T-helper 2 cell (primary cell): ENCODE measurements at places on chromosomes 6 and 20.

GRCh38 chr20:48008850-48009515 lies 223.7 kb upstream of the SULF2 start:
- DNase-seq, result no peak

GRCh38 chr6:44270526-44271405 lies 516 bp downstream of the TMEM151B start:
- DNase-seq, result no peak

DNA sequence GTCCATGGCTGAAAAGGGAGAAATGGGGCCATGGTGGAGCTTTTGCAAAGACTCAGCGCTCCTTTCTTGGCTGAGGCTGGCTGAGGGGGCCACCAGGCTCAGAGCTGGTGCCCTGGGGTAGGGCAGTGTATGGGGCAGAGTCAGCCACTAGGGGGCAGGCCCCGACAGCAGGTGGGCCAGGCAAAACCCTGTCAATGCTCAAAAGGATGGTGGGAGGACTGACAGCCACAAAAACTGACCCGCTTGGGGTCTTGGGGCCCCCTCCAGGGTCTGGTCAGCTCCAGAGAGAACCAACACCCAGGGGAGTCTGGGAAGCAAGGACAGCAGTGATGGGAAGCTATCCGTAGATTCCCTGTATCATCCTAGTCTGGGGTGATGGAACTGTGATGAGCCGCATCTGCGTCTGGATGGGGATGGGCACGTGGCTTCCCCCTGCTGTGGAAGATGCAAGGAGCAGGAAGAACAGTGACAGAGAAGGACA lies 306.9 kb downstream of the DHX35 start:
- no peak for DNase-seq

GRCh38 chr6:117771403-117771802 lies 96.1 kb downstream of the NUS1 start:
- no peak for DNase-seq

DNA sequence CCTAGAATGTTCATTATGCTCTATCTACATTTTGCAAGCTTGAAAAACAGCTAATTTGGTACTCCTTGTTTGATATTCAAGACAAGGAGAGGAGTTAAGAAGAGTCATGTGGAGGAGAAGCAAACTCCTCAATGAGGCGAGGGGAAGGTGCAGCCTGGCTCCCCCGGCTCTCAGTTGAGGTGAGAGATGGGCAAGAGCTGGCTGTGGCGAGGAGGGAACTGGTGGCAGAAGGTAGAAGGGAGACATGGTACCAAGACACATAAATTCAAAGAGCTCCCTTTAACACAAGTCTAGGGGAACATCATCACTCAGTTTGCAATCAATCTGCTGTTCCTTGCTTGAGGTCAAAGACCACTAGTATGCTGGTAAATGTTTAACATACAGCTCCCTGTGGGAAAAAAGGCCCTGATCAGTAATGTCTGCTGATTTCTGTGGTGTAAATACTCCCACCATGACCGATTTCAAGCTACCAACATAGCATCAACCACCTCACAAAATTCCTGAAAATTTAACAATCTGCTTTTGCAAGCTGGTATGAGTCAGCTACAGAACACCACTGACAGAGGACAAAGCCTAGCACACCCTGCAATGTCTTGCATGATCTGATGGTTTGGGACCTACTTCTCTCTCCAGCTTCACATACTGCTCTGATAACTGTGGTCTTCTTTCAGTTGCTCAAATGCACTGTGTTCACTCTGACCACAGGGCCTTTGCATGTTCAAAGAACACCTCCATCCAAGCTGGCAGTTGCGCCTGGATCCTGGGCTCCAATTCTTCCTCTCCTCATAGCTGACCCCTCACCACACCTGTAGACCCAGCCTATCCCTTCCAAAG lies 516.3 kb upstream of the CHD6 start:
- DNase-seq, result no peak

GRCh38 chr6:114446342-114446741 lies 103.5 kb upstream of the HS3ST5 start:
- no peak for DNase-seq

GRCh38 chr6:12311106-12311505 lies 20.9 kb downstream of the EDN1 start:
- DNase-seq, result no peak

- DNase-seq, result no peak
These were observed 11.2 kb upstream of the TTK start for GRCh38 chr6:79993012-79993910.

DNA sequence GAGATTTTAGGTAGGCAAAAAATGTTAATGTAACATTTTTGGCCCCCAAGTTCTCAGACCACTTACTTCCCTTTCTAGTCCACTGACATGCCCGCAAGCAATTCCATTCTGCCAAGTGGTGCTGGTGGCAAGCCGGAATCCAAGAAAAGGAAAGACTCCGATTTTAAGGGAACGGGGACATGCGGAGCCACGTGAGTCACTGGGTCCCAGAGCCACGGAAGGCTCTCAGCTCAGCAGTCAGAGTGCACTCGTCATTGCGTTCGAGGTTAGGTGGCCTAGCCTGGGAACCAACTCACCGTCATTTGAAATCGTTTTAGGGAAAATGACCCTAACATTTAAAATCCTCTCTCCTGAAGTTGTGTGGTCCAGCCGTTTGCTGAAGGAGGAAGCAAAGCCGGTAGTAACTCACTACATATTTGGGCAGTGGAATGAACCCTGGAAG lies 711 bp upstream of the SIRT5 start:
- DNase-seq, result no peak

DNA sequence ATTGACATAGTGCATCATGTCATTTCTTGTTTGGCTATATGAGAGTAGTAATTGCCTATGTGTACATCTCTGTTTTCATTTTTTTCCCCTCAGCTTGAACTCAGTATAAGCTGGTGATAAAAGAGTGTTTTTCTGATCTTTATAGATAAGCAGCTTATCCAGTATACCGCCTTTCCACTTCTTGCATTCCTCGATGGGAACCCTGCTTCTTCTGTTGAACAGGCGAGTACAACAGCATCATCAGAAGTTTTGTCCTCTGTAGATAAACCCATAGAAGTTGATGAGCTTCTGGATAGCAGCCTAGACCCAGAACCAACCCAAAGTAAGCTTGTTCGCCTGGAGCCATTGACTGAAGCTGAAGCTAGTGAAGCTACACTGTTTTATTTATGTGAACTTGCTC lies 32.3 kb downstream of the HSF2 start:
- DNase-seq, result no peak

DNA sequence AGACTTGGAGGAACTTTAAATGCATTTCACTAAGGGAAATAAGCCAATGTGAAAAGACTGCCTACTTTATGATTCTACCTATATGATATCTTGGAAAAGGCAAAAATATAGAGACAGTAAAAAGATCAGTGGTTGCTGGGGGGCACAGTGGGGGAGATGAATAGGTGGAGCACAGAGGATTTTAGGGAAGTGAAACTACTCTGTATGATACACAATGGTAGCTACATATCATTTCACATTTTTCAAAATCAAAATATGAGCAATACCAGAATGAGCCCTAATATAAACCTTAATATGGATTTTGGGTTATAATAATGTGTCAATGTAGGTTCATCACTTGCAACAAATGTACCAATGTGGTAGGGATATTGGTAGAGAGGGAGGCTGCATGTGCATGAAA lies 161.4 kb upstream of the HTR1E start:
- DNase-seq, result no peak

DNA sequence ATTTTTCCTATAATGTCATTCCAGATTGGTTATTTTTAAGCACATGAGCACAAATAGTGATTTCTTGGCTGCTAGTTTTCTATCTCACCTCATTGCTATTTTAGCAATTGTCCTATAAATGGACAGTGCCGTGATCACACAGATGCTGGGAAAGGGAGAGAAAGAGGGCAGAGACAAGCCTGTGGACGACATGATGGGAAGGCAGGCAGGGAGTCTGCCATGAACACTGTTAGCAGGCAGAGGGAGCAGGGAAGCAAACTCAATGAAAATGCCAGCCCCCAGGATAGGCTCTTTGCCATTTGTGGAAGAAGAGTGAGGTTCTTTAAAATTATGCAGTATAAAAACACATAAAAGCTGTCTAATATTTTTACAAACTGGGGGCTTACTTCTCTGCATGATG lies 96.8 kb downstream of the ADTRP start:
- DNase-seq, result no peak

DNA sequence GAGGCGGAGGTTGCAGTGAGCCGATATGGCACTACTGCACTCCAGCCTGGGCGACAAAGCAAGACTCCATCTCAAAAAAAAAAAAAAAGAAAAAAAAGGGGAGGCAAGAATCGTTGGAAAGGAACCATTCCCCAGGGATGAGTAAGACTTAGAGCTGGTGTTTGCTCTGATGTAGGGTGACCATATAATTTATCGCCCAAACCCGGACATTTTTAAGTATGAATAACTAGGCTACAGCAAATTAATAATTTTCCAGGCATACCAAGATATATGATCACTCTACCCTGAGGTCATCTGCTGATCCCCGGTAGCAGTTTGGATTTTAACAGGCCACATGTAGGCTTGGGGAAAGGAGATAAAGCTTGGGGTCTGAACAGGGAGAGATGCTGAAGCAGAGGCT lies 260.9 kb downstream of the BTBD9 start:
- DNase-seq, result no peak

DNA sequence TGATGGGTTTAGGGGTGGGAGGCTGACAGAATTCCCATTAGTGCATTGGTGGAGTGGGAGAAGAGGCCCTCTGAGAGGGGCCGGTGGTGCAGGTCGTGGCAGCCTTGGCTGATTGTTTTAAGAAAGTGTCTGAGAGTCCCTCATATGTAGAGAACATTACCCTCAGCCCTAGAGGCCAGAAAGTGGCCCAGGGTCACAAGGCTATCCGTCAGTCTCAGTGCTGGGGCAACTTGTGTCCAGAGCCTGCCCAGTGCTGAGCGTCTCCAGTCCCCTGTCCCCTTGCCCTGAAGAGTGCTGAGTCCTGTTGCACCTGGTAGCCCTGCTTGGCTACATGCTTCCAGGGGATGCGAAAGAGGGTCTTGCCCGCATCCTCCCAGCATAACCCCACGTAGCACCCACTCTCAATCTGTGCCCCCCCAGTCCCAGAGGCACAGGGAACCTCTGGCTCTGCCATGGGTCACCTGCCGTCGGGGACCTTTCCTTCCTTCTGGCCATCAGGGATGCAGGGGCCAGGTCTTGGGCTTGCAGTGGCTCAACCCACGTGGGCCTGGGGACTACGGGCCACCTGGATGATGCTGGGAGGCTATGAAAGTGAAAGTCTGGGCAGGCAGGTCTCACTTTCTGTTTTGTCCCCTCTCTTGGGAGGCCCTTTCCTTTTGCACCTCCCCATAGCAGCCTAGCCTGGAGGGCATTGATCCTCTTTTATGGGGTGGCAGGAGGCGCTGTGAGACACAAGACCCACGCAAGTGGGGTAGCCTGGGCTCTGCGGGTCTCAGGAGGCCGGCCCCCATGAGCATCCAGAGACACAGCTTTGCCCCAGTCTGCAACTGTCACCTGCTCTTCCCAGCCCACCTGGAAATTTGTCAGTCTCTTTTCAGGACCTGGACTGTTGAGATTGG lies 12.2 kb downstream of the DUSP15 start:
- no peak for DNase-seq

- DNase-seq, result no peak
These were observed 112.4 kb downstream of the TAF4 start for GRCh38 chr20:61953037-61954021.

- DNase-seq, result no peak
These were observed 253.0 kb downstream of the RFPL4B start for GRCh38 chr6:112600168-112600567.

DNA sequence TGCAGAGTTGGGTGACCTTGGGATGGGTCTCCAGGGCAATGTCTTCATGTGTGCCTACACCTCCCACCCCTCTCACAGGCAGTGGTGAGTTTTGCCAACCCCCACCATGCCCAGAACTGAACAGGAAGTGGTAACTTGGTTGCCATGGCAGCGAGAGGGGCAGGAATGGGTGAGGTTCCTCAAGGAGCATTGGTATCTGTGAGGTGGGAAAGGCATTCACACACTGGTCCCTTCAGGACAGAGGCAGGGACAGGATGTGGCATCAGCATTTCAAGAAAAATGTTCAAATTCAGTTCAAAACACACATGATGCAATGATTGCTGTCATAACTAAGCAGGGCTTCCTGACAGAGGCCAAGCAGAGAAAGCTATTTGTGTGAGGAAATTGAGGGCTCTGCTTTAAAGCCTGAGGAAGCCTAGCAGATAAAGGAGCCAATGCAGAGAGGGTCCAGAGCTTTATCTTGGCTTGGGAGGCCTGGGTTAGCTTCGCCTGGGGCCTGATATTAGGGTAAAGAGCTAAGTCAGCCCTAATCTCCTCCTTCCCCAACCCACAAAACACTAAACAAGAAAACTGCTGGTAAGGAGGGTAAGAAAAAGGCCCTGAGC lies 551 bp downstream of the TREML2 start:
- peak; percentile 84 for DNase-seq

DNA sequence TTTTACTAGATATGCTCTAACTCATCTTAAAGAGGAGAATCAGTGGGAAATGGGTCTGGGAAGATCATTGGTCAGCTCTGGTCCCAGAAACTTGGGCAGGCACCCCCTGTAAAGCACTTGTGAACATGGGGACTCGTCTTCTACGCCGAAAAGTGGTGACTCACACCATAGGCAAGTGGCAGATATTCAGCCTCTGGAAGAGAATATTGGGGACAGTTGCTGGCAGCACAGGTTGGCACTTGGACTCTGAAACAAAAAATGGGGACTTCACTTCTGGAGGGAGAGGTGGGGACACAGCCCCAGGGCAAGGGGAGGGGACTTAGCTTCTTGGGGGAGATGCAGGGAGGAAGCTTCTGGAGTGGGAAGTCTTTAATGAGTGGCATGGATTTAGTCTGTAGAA lies 11.9 kb upstream of the ZNF343 start:
- DNase-seq, result no peak

GRCh38 chr20:45404438-45404837 lies 3.7 kb upstream of the DBNDD2 start:
- DNase-seq, result no peak

GRCh38 chr6:32047855-32048766 lies 9.9 kb downstream of the CYP21A2 start:
- DNase-seq, result peak; percentile 47

DNA sequence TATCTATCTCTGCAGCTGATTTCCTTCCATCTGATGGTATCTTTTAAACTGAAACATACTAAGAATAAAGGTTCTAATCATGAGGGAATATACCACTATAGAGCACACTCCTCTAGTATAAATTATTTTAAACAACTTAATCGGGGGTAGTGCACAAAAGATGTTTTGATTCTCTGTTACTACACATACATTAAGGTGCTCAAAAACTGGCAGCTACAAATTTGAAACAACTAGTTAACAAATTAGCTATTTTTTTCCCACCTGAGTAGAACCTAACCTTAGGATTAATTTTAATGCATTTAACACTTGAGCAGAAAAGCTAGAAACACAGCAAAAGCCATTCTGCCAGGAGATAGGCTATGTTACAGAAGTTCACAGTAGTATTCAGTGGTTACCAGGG lies 23.0 kb downstream of the CCNC start:
- no peak for DNase-seq

GRCh38 chr6:38159596-38159995 lies 340.1 kb downstream of the ZFAND3 start:
- no peak for DNase-seq

GRCh38 chr6:43738877-43739641 lies 31.0 kb upstream of the VEGFA start:
- no peak for DNase-seq
